Trophoblast cell (in vitro differentiated cells and primary cell): ENCODE measurements at places on chromosomes 2 and 18.

GRCh38 chr18:66833646-66834045, 229.8 kb upstream of the CDH19 start:
- H3K27me3 ChIP-seq, result no peaks in the 10 kb centered on the region
- no peak overlapping the region for H3K4me3 ChIP-seq

DNA sequence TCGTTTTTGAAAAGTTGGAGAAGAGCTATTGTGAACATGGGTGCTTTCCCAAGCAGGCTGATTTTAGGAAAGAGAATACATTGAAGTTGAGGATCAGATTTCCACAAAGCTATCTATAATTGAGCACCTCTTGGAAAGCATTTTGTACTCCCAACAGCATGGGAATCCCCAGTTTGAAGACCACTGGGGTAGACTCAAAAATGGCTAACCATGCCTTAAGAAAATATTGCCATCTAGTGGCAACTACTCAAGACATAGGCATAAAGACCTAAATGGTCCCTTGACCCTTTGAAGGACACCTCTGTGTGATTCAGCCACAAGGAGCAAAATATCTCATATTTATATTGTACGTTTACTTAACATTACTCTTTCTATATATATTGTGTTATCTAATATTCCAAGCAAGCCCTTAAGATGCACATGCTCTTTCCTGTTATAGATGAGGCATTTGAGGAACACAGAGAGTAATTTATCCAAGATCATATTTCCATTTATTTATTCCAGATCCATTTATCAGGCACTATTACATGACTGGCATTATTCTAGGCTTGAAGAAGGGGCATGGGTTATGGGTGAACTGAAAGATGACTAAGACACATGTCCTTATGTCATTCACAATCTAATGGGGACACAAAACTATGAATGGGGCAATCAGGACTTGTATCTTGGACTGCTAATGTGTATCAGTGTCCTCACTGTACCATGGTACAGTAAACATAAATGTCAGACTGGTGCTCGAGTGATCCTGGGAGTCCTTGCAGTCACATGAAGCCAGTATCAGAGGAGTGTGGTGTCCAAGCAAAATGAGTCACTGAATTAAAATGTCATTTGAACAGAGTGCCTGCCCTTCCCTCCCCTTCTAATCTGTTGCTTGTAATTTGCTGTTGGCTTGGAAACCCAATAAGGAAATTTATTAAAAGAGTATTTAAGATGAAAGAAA, 121.0 kb upstream of the XPO1 start:
- DNase-seq, result peak; percentile 12
- peaks cover 6% of the 10 kb centered on the region for H3K4me1 ChIP-seq
- H3K27me3 ChIP-seq, result no peaks in the 10 kb centered on the region
- no peak overlapping the region for H3K4me3 ChIP-seq
- no peaks in the 10 kb centered on the region for H3K36me3 ChIP-seq
- H3K27ac ChIP-seq, result no peak overlapping the region

DNA sequence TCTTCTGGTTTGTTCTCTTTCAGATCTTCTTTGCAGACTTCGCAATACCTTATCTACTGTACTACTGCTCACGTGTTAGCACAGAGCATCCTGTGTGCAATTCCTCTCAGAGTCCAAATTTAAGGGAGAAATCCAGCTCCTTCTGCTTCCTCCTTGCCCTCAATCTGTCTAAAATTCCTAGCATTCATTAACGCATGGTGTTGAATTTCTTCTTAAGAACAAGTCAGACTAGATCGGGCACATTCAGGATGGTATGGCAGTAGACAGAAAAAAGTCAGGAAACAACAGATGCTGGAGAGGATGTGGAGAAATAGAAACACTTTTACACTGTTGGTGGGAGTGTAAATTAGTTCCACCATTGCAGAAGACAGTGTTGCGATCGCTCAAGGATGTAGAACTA, 206.1 kb upstream of the CDH7 start:
- H3K27ac ChIP-seq, result no peak overlapping the region
- no peak overlapping the region for H3K4me3 ChIP-seq
- no peaks in the 10 kb centered on the region for H3K36me3 ChIP-seq
- peaks cover 2% of the 10 kb centered on the region for H3K4me1 ChIP-seq
- no peaks in the 10 kb centered on the region for H3K27me3 ChIP-seq

DNA sequence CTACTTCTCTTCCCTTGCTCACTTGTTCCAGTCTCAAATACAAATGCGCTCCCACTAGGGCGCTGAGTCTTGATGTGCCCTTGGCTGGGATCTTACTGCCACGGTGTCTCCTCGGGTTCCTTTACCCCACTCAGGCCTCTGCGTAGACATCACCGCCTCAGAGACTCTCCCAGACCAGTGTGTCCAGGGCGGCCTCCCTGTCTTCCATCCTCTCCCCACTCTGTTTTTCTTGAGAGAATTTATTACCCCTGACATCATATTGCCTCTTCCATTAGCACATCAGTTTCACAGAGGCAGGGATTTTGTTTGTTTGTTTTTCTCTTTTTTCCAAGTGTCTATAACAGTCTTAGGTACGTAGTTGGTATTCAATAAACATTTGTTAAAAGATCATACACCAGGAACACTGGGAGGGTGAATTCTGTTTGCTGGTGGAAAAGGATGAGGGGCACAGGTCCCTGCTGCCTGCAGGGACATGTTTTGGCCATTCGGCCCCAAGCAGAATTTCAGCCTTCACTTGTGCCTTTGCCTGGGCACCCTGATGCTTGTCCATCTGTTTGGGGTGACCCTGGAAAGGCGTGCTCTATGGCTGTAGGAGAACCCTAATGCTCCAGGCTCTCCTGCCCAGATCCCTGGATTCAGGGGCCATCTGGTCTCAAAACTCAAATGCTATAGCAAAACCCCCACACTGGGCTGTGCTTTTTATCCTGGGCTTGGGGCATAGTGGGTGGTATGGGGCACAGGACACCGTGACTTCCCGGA, 55.0 kb downstream of the RPL37A start:
- no peak for DNase-seq
- no peaks in the 10 kb centered on the region for H3K36me3 ChIP-seq
- no peak overlapping the region for H3K27ac ChIP-seq
- no peaks in the 10 kb centered on the region for H3K27me3 ChIP-seq
- H3K4me3 ChIP-seq, result no peak overlapping the region

- H3K4me3 ChIP-seq, result no peak overlapping the region
- DNase-seq, result peak; percentile 21
- no peaks in the 10 kb centered on the region for H3K36me3 ChIP-seq
- H3K27me3 ChIP-seq, result no peaks in the 10 kb centered on the region
- no peak overlapping the region for H3K27ac ChIP-seq
Measured at GRCh38 chr18:12904012-12904516, 20.0 kb upstream of the PTPN2 start.

DNA sequence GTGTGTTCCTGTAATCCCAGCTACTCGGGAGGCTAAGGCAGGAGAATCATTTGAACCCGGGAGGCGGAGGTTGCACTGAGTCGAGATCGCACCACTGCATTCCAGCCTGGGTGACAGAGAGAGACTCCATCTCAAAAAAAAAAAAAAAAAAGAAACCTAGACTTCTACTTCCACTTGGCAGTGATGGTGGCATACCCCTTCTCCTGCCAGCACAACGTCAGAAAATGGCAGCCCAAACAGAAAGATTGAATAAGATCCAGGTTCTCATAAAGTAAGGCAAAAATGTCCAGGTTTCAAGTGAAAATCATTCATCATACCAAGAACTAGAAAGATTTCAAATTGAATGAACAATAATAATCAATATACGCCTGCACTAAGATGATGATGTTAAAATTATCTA, 15.4 kb upstream of the ESPNL start:
- H3K27ac ChIP-seq, result no peak overlapping the region
- peaks cover 20% of the 10 kb centered on the region for H3K36me3 ChIP-seq
- no peak overlapping the region for H3K4me3 ChIP-seq
- DNase-seq, result no peak
- H3K4me1 ChIP-seq, result no peaks in the 10 kb centered on the region

GRCh38 chr2:59881218-59881617, 672.2 kb downstream of the BCL11A start:
- no peaks in the 10 kb centered on the region for H3K4me1 ChIP-seq
- H3K36me3 ChIP-seq, result no peaks in the 10 kb centered on the region
- no peak for DNase-seq
- H3K27me3 ChIP-seq, result no peaks in the 10 kb centered on the region
- no peak overlapping the region for H3K4me3 ChIP-seq
- H3K27ac ChIP-seq, result no peak overlapping the region

GRCh38 chr2:65525616-65526231, 93.3 kb upstream of the SPRED2 start:
- H3K27ac ChIP-seq, result no peak overlapping the region
- no peaks in the 10 kb centered on the region for H3K36me3 ChIP-seq
- DNase-seq, result no peak
- no peak overlapping the region for H3K4me3 ChIP-seq

DNA sequence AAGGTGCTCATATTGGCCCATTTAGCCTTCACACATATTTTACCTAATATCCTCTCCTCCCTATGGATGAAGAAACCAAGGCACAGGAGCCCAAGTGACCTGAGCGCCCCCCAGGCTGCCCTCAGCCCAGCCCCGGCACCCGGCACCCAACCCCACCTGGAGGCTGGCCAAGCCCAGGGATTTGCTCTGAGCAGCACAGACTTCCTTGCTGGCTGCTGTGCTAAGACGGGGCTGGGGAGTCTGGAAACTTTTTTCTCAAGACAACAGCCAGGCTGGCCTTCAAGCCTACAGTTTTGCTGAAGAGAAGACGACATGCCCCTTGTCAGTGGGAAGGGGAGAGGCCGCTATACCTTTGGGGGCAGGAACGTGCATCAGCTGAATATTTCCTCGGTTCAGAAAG, 52.7 kb upstream of the LAMA1 start:
- H3K36me3 ChIP-seq, result no peaks in the 10 kb centered on the region
- H3K4me1 ChIP-seq, result peaks cover 40% of the 10 kb centered on the region
- no peaks in the 10 kb centered on the region for H3K27me3 ChIP-seq
- no peak overlapping the region for H3K4me3 ChIP-seq
- DNase-seq, result no peak

DNA sequence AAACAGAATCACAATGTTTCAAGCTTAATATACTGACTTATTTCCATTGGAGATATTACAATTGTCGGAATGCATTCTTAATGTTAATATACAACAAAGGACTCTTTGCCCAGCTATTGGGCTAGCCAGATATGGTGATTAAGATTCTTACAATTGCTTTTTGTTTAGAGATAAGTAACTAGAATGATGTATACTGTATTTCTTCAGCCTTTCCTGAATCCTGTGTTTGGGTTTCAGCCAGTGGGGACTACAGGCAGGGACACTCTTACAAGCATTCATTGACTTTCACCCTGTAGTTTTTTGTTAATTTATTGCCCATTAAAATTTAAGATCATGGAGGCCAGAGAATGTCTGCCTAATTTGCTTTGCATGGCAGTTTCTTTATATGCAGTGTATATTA, 254.1 kb upstream of the TMEFF2 start:
- no peak for DNase-seq
- H3K36me3 ChIP-seq, result no peaks in the 10 kb centered on the region
- H3K27me3 ChIP-seq, result no peaks in the 10 kb centered on the region
- H3K4me3 ChIP-seq, result no peak overlapping the region

DNA sequence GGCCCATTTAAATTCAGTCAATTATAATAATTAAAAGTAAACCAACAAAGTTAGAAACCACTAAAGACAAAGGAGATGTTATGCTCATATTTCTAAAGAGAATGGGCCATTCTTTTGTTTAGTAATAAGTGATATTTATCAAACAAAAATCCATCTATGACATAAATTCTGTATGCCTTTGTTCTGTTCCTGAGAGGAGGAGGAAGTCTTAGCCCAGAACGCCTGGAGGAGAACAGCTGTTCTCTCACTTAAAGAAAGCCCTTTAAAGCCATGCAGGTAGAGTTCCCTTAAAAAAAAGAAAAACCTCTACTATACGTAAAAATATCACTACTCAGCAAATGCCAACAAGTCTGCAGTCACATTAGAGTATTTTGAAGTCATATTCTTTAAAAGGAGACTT, 15.5 kb downstream of the LAMA1 start:
- H3K4me1 ChIP-seq, result peaks cover 2% of the 10 kb centered on the region
- no peaks in the 10 kb centered on the region for H3K36me3 ChIP-seq
- H3K27me3 ChIP-seq, result no peaks in the 10 kb centered on the region
- no peak overlapping the region for H3K4me3 ChIP-seq
- H3K27ac ChIP-seq, result no peak overlapping the region
- DNase-seq, result no peak

- no peak overlapping the region for H3K4me3 ChIP-seq
- H3K27me3 ChIP-seq, result no peaks in the 10 kb centered on the region
- H3K4me1 ChIP-seq, result no peaks in the 10 kb centered on the region
- no peaks in the 10 kb centered on the region for H3K36me3 ChIP-seq
- H3K27ac ChIP-seq, result no peak overlapping the region
Measured at GRCh38 chr2:150690870-150691269, 203.4 kb upstream of the RND3 start.
